ENCODE measurements at places on chromosomes 3 and 15.
A peak's percentile ranks its signal among the peaks of the same experiment; 100 is the strongest.

DNA sequence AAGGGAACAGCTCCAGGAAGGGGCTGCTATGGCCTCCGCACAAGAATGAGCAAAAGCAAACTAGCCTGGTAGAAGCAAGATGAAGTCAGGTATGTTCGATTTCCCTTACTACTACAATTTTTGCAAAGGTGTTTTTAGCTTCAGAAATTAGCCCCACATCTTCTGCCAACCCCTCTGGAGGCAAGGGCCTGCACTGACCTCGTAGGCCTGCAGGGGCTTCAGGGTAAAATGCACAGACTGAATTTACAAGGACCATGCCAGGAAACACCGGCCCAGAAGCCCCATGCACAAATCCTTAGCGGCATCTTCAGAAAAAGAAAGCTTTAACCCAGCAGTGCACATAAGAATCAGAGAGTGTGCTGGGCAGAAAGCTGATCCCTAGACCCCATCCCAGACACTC, 53.0 kb downstream of the SLC6A1 start:
- DNase-seq, result no peak

DNA sequence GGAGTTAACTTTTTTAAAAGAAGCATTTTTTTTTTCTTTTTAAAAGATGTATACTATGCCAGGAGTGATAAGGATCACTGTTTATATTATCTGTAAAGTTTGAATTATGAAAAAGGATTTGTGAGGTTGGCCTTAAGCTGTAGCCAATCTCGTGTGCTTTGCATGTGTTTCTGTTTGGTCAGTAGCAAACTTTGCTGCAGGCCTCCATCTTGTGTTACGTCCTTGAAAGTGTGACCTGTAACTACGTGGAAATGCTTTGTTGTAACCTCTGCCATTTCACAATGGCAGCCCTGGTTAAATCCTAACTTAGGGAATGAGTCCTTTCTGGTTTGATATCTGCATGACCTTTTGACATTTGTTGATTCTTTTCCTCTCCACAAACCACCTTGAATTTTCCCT, 1345.6 kb downstream of the NSUN3 start:
- no peak for DNase-seq

DNA sequence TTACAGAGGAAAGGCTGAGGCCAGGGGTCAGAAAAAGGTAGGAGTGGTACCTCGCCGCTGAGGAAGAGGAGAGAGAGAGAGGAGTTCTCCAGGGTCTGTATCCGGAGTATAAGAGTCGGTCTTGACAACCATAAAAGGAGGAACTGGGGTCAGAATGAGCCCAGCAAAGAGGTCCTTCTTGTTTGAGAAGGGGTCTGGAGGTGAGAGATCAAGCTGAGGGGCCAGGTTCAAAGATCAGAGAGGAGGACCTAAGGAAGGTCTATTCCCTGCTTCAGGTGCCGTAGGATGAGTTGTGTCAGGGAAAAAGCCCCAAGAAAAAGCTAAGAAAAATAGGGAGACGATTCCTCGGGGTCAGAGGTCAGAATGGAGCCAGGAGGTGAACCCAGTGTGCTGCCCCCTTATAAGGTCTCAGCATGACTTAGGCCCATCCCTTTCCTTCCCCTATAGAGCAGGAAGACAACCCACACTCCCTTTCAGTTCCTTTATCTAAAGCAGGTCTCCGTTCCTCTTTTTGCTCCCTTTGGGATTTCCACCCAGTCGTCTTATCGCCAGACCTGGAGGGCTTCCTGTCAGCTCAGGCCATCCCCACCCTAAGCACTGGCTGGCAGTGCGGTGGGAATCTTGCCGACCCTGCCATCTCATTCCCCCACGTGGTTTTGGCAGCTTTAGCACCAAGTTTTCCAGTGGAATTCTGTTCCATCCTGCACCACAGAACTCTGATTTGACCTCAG, 651 bp downstream of the MTMR14 start:
- DNase-seq, result no peak

GRCh38 chr15:34266751-34267150, 41.9 kb downstream of the EMC4 start:
- DNase-seq, result no peak

DNA sequence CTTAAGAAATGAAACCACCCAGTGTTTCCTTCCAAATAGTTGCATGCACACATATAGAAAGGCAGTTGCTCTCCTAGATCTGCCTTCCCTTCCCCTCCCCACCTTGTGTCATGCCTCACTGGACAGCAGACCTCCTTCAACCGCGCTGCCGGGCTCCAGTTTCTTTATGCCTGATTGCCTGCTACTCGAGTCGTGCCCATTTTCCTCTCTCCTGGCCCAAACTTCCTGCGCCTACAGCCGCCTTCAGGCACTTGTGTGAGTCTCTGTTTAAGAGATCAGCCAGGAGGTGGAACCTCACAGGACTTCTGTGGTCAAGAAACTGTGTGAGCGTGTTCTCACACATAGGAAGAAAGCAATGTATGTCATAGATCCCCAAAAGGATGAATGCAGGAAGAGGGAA, 8.8 kb upstream of the FAM107A start:
- no peak for DNase-seq

GRCh38 chr3:28835751-28836150, 445.1 kb upstream of the RBMS3 start:
- DNase-seq, result no peak

DNA sequence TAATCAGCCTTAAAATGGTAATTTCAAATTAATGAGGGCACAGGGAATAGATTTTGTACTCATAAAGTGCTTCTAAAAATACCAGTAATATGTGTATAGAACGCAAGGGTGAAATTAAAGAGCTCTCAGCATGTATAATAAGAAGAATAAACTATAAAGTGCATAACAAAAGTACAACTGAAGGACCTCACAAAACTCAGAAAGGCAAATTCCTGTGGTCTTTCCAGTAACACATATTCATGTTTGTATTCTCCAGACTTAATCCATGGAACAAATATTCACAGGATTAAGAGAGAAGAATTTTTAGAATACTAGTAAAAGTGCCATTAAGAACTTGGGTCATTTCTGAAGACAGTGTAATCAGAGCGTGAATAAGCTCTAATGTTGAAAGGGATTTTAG, 646.3 kb downstream of the CADM2 start:
- DNase-seq, result no peak

- DNase-seq, result peak; percentile 96
Measured at GRCh38 chr3:111903067-111903511, 44.0 kb downstream of the PHLDB2 start.

DNA sequence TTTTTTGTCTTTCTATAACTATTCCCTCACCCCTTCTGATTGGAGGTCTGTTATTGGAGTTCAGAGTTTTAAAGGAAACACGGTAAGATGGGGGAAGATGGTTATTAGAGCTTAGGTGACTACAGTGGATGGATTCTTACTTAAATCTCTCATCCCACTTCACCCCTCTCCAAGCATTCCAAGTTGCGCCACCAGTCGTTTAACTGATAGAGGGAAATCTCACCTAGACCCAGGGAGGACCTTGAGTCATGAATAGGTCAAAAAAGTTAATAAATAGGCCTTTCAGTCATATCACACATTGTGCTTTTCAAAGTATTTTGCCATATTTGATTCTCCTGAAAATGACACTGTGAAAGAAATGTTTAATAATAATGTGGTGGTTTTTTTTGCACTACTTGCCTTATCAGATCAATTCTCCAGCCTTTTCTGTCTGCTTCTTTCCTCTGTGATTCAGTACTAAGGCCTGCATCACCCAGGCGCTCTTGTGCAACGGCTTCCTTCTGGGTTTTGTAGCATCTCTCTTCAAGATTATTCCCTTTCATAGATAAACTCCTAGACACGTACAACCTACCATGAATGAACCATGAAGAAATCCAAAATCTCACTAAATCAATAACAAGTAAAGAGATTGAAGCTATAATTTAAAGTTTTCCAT, 100.4 kb upstream of the TGFBR2 start:
- peak; percentile 58 for DNase-seq

GRCh38 chr3:43769097-43769884, 78.6 kb downstream of the ABHD5 start:
- DNase-seq, result peak; percentile 98

- no peak for DNase-seq
Measured at GRCh38 chr3:106533788-106534160, 665.0 kb upstream of the CBLB start.

GRCh38 chr3:169780742-169781141, 7.5 kb downstream of the MYNN start:
- DNase-seq, result no peak

DNA sequence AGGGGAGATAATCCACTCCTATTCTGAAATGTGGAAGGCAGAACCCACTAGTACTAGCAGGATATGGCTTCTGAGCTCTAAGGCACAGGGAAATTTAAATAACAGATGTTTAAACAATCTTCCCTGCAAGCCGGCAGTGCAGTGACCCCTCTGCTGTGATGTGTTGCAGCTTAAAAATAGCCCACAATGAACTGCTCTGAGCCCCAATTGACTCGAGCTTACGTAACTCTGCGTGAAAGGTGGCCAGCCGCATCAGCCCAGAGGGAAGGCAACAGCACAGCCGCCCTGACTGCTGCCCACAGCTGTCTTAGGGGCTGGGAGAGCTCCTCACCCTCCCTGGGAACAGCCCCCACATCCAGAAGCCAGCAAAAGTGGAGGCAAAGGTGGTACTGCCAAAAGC, 12.5 kb upstream of the CAMKV start:
- DNase-seq, result peak; percentile 9

GRCh38 chr15:35669432-35670045, 123.6 kb upstream of the DPH6 start:
- DNase-seq, result peak; percentile 38

DNA sequence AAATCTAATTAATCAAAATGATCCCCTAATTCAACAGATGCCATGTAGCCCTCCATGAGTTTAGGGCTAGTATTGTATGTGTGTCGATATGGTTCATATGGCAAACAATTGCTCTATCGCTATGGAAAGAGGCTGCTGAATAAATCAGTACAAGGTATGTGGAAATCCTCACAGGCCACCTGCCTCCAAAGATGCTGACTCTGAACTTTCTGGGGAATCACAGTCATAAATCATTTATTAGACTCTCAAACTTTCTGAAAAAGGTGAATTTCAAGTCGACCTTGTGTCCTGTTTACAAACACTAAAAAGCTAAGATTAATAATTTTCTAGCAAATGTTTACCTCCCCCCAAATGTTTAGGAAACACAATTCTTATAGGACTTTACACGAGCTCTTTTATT, 462.6 kb downstream of the GABRG3 start:
- DNase-seq, result no peak

- DNase-seq, result peak; percentile 99
Measured at GRCh38 chr3:112605285-112605684, 35.7 kb downstream of the CCDC80 start.

- no peak for DNase-seq
Measured at GRCh38 chr15:63008333-63009049, 34.1 kb upstream of the TPM1 start.

- no peak for DNase-seq
Measured at GRCh38 chr3:134103470-134103869, 73.7 kb upstream of the SLCO2A1 start.

DNA sequence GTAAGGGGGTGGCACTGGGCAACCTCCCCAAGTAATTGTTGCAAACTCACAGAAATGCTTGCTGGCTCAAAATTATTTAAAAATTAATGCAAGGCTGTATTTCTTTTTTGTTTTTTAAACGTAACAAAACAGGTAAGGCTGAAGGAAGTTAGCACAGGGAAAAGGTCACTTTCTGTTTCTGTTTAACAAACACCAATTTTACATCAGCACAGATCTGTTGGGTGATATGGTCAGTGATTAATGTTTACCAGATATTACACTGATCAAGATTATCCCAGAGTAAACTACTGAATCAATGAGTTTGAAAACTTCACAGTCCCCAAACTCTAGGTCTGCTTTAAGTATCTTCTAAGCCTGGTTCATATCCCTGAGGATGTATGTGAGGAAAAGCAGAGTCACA, 558.0 kb downstream of the FOXP1 start:
- DNase-seq, result no peak

DNA sequence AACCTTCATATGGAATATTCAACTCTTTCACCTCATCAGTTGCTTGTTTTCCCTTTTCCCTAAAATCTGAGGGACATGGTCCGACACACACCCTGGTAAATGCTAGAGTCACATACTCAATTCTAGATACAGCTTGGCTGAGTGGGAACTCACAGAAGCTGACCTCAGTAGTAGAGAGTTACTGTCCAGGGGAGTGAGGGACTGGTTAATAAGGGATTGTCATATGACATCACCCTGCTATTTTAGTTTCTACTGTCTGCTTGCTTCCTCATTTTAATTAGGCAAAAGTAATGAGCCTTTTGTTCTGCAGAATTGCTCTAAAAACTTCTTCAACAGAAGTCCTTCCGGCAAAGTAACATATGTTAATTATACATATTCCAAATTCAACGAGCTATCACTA, 244.5 kb downstream of the ZIC4 start:
- DNase-seq, result no peak

DNA sequence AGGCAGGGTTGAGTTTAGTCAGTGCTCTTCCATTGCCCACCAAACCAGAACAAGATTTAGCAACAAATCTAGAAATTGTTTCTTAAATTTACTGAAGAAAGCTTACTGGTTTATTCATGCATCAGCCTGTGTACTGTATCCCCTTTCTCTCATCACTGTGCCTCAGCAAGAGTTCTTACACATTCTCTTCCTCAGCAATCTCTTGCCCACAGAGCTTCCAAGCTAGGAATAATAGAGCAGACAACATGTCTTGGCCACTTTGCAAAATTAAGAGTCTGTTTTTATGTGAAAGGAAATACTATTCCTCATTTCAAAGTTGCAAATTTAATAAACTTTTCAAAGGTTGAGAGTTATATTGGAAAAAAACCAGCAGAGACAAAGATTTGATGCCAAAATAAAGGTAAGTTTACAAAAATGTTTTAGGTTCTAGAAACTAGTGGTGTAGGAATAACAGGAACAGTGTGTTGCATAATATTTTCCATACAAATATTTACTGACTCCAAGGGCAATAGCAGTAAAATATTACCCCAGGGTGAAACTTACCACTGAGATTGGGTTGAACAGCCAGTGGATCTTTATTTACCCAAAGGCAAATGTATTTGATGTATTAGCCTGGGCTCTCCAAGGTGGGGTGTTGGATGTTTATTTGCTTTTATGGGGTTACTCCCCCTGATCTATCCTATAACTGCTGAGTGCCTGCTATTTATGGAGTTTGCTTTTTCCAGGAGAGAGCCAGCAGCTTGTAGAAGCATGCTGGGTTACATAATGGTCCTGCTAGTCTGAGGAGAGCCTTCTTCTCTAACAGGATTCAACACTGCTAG, 276.7 kb downstream of the ADAMTSL3 start:
- no peak for DNase-seq

DNA sequence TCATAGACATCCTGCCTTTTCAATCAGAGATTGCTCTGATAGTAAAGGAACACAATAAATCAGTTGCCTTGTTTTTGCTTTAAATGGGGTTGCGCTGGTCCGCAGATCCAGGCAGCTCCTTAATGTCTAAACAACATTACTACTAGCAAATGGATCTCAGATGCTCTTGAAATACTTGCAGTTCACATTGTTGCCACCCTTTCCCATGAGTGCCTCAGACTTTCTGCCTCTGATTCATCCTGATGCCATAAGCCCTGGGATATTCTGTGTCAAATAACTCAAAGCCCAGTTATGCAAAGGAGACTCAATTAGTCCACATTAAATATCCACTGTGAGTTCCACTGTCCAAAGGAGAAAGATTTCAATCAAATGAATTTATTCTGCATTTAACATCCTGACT, 196.7 kb downstream of the PLCH1 start:
- peak; percentile 4 for DNase-seq
